ENCODE measurements at places on chromosomes 4 and X.

- DNase-seq, result no peak
These were observed 129.8 kb downstream of the SLC7A11 start for GRCh38 chr4:138112389-138112788.

DNA sequence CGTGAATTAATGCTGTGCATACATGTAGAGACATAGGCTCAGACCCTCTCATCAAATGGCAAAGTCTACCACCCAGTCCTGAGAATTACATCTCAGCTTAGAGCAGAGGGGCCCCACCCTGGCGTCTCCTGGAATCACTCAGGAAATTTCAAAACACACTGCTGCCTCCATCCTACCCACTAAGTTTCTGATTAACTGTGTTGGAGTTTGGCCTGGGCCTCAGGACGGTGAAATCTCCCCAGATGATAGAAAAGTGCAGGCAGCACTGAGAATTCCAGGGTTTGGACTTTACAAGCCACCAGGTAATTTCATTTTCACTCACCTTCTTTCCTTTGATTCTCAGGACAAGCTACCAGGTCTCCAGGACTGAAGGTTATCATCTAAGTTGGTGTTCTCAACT is 3.3 kb upstream of the FAM9C start:
- no peak for DNase-seq

GRCh38 chr4:56619160-56619559 is 61.9 kb downstream of the HOPX start:
- DNase-seq, result no peak

GRCh38 chr4:137540356-137540755 is 8.1 kb upstream of the PCDH18 start:
- DNase-seq, result no peak

DNA sequence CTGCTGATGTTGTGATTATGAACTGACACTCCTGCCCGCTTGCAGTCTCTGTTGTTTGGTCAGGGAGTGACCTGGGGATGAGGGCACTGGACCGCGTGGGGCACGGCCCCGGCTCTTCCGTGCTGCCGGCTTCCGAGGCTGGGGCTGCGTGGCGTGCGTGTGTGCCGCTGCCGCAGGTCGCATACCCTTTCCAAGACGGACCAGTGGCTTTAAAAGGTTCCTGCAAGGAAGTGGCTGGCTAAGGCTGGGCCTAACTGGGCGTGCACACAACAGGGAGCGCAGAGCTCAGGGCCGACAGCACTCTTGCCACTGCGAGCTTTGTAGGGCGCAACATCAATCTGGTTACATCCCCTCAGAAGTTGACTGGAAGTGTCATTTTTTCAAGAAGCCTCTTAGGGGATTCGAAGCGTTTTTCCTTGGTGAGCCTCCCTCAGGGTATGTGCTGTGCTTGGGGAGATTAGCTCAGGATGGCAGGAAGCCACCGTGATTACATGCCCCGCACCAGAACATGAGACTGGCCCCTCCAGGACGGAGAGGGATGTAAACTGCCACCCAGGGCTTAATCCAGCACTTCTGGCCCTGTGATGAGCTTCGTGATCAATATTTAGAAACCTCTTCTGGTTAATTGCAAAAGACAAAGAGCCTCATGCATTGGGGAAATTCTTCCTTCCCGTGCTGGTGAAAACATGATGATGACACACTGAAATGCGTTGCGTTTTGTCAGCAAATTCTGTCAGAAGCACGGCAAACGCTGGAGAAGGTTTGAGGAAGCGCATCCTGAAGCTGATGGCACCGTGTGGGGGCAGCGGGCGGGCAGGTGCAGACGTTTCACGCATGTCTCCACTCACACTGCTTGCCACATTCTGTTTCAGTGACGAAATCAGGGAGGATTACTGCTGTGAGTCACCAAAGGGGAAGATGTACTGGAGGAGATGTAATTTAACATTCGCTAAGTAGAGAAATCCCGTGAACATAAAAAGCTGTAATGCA is 11.1 kb downstream of the MAEA start:
- no peak for DNase-seq

GRCh38 chrX:3393581-3394111 is 47.2 kb upstream of the MXRA5 start:
- DNase-seq, result no peak

GRCh38 chrX:12330841-12331240 is 192.6 kb downstream of the FRMPD4 start:
- no peak for DNase-seq

DNA sequence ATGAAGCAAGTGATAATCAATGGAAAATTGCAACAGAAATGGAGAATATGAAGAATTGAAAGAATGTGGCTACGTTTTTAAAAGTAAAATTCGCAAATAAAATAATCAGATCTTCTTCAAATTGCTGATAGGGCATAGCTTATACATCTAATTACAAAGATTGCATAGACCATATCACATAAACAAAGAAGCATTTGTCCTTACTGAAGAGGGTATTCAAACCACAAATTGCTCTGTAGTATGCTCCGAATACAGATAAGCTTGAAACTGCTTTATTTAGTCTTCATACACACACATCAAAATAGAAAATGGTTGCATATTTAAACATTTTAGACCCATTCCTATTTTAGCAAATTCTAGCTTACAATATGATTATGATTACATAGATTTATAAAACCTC is 206.7 kb upstream of the SLIT2 start:
- no peak for DNase-seq

DNA sequence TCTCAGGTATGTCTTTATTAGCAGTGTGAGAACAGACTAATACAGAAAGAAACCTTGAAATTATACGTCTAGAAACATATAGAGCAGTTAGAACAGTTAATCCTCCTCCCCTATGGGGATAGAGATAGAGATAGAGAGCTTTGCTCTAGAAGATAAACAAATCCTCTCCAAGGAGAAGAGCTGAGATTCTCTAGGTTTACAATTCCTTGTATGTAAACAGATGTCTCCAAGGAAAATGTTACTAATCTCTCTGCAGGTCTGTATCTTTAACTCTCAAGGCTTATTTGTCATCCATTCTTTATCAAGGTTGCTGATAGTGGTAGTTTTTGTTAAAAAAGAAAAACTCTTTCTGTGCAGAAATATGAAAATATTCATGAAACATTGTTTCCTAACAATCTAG is 282.1 kb upstream of the GIMD1 start:
- DNase-seq, result no peak

DNA sequence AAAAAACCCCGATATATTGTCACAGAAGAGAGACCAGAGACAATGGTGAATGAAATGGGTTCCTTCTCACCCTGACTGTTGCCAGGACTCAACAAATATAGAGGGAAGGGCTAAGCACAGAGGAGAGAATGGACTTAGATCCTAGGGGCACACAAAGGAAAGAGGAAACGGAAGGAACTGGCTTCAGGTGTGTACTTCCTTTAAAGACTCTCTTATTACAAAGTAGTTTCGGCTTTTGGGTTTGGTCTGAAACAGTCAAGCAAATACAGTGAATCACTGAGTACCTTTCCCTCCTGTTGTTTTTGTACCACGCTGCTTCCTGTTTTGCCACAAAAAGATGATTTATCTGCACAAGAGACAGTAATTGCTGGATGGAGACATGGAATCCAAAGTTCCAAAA is 46.1 kb upstream of the S100G start:
- no peak for DNase-seq

DNA sequence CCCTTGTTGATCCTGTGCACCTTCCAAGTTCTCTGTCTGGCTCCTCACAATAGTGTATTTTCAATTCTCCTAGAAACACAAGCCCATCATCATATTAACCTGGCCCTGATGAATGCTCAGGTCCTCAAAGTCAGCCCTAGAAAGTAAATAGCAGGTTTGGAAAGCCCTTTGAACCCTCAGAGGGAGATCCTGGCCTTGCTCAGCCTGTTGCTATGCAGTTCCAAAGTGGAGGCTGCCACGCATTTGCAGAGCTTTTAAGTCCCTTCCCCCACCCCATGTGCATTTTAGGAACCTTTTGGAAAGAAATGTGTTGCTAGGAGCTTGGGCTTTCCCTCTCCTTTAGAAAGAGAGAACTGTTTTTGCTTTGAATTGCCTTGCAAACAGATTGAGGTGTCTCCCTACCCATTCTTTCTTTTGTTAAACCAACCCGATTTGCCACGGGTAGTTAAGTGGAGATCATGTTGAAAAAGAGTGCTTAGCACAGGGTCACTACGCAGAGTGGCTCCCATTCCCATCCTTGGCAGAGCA is 12.2 kb downstream of the MAMLD1 start:
- no peak for DNase-seq

GRCh38 chrX:153647461-153648357 is 706 bp downstream of the DUSP9 start:
- no peak for DNase-seq

DNA sequence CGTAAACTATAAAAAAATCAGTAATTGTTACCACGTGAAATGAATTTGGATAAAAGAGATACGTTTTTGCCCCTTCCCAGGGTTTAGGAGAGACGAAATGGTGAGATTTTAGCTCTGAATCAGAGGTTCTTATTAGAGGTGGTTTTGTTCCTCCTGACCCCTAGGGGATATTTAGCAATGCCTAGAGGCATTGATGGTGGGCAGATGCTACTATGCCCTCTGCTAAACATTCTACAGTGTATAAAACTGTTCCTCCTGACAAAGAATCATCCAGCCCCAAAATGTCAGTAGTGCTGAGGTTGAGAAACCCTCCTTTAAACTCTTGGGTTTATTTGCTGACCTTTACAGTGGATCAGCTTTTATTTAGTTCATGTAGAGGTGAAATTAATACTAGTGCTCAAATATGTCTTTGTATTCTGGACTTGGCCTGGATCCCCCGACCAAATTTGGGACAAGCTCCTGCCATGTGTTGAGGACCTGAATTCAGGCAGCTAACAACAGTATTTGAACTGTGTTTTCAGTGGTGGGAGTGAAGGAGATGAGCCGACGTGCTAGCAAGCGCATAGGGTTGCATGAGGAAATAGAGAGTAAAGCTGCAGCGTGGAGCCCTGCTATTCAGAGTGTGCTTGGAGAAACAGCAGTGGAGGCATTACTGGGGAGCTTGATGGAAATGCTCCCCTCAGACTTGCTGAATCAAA is 126.1 kb downstream of the PTTG2 start:
- no peak for DNase-seq

DNA sequence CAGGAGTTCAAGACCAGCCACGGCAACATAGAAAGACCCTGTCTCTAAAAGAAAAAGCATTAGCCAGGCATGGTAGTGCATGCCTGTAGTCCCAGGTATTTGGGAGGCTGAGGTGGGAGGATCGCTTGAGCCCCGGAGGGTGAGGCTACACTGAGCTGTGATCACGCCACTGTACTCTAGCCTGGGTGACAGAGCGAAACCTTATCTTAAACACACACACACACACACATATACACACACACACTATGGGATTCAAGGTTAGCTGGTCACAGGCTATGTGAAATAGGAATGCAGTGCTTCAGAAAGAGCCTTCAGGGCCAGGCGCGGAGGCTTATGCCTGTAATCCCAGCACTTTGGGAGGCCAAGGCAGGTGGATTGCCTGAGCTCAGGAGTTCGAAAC is 23.5 kb downstream of the NLGN3 start:
- DNase-seq, result no peak

DNA sequence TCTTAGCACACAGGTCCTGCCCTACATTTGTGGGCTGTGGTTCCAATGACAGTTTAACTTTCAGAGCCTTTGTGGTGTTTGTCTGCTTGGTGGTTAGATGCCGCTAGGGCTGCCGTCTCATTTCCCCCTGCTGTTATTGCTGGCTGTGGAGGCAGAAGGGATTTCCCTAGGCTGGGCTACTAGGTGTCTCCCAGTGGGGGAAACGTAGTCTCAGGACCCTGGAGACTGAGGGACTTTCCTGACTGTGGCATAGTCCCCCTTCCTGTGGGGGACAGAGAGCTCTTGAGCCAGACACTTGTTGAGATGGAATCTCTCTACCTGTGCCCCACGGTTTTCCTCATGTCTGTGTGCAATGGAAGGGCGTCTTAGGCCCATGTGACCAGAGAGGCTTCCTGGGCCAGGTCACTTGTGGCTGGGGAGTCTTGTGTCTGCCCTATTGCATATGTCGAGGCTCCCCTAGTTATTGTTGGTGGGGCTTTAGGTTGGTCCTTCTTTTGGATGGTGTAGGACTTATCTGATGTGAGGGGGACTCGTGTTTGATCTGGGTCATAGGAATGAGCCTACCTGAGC is 68.2 kb downstream of the ARHGAP10 start:
- DNase-seq, result peak; percentile 18

GRCh38 chr4:148477276-148477675 is 35.1 kb upstream of the NR3C2 start:
- DNase-seq, result no peak

DNA sequence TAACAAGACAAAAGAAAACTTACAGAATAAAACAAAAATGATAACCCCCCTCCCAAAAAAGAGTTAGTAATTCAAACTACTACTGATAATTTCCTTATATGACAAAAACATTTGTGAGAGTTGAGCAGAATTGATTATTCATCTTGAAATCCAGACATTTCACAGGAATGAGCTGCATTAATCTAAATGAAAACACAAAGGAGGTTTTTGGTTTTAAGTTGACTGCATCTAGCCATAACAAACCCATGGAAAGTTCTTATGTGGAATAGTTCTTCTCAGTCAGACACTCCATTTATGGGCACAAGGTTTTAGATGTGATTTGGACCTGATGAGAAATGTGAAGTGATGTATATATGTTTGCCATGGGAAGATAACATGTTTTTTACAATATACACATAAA is 95.4 kb downstream of the VCX2 start:
- no peak for DNase-seq

DNA sequence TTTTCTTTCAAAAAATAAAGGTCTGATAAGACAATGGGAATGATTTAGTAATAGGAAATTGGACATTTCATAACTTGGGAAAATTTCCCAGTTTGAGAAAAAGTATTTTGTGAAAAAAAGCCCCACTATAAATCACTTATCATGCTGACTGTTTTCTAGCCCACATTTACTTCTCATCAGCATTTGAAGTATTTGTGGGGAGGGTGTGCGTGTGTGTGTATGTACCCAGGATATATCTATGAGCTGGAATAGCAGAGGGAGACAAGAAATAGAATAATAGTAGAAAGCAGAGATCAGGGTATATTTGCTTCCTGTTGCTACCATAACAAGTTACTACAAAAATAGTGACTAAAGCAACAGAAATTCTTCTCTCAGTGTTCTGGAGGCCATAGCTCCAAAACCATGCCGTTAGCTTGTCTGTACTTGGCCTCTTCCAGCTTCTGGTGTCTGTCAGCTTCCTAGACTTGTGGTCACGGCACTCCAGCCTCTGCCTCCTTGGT is 139.8 kb downstream of the PTTG2 start:
- no peak for DNase-seq

DNA sequence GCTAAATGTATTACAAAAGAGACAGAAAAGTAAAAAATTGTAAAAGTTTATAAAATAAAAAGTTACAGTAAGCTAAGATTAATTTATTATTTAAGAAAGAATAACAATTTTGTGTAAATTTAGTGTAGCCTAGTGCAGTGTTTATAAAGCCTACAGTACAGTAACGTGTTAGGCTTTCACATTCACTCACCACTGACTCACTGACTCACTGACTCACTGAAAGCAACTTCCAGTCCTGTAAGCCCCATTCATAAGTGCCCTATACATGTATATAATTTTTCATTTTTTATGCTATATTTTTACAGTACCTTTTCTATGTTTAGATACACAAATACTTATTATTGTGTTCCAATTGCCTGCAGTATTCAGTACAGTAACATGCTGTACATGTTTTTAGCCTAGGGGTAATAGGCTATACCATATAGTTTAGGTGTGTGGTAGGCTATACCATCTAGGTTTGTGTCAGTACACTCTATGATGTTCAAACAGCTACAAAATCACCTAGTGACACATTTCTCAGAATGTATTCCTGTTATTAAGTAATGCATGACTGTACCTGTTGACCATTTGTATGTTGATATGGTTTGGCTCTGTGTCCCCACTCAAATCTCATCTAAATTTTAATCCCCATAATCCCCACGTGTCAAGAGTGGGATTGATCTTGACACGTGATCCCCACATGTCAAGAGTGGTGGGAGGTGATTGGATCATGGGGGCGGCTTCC is 57.9 kb downstream of the CFAP299 start:
- no peak for DNase-seq
